ENCODE measurements at places on chromosomes 11 and 22. TPM values are rescaled to one million over a fixed set of nuclear protein-coding genes. Genes with fewer than 3 reads are reported as not detected.

- DNase-seq, result peak; percentile 66
Measured at GRCh38 chr11:76680518-76681425, 10.2 kb upstream of the LRRC32 start.

- no peak for DNase-seq
Measured at GRCh38 chr22:19822301-19823117, 32.2 kb downstream of the GNB1L start.

DNA sequence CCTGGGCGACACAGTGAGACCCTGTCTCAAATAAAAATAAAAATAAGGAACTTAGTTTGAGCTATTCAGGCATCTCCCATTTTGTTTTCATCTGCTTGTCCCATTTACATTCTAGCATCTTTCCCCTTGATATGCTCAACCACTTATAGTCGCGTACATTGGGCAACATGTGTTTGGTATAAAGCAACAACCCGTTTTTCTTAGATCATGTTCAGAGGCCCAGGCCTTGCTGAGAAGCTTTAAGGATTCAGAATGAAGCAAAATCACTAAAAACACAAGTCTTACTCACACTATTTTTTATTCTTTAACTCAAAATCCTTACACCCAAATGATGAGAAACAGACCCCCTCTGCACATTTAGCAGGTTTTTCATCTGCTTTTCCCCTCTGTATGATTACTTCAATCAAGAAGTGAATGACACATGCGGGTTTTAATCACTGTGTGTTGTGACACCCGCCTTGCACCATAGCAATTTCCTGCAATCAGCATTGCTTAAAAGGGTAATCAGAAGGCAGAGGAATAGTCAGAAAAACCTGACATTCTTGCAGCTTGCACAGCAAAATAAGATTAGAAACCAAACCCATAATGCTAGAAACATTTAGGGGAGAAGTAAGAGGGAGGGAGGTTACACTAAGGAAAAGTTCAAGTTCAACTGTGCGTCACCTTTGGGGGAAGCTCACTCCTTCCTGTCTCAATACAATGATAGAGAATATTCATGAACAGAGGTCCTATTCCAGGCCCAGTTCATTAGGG, 25.9 kb downstream of the ALG9 start:
- peak; percentile 29 for DNase-seq

GRCh38 chr11:113926273-113927197, 21.9 kb downstream of the HTR3B start:
- DNase-seq, result peak; percentile 5

- DNase-seq, result no peak
Measured at GRCh38 chr11:40175980-40176379, 1283.5 kb downstream of the LRRC4C start.

DNA sequence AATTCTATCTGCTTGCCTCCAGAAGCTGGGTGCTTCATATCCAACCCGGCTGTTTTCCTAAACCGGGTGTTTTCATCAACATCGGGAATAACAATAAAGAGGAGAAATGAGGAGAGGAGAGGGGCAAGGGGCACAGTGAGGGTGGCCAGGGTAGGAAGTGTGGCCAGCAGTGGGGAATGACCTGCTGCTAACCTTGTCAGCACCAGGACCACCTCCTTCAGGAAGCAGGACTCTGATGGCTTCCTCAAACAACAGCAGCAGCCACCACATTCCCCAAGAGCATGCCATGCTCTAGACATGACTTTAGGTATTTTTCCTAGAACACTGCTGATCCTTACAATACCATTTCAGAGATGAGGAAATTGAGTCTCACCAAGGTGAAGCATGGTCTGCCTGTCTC, 52.4 kb downstream of the TPBGL start:
- no peak for DNase-seq

- DNase-seq, result no peak
Measured at GRCh38 chr11:61034111-61034510, 62.6 kb downstream of the CD6 start.

- no peak for DNase-seq
Measured at GRCh38 chr11:108975026-108975425, 310.2 kb downstream of the DDX10 start.

DNA sequence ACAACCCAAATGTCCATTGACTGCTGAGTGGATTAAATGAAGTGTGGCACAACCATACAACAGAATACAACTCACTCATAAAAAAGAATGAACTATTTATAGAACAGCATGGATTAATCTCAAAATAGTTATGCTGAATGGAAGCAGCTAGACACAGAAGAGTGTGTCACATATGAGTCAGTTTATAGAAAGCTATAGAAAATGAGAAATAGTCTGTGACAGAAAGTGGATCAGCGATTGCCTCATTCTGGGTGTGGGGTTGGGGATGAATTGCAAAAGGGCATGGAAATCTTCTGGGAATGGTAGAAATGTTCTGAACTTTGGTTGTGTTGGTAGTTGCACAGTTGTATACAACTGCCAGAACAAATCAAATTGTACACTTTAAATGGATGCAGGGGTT, 37.4 kb downstream of the PRR5L start:
- no peak for DNase-seq

DNA sequence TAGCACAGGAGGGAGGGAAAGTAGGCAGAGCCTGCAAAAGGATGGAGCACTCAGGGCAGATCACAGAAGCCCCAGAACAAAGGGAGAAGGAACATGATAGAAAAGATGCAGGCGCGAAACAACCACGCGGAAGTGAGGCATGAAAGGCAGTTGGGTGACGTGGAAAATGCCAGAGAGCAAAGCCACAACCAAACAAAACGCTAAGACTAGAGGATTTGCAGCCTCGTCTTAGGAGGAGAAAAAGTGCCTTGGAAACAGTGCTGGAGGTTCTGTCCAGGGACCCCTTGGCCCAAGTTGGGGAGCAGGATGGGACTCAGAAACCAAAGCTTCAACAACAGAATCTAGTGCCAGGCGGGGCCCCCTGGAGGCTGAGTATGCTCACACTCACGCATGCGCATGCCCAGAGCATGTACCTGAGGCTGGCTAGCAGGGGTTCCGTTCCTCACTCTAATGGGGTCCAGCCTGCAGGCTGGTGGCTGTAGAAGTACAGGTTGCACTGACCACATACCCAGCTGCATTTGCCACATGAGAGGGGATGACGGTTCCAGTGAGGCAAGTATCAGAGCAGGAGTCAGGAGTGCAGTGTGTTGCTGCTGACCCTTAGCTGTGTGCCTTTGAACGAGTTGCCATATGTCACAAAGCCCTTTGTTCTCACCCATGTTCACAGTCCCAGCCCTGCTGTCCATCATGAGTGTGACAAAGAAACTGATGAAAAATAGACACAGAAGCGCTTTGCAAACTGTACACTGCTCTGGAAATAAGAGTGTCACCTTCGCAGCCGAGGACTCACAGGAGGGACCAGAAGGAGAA, 568.6 kb upstream of the CADM1 start:
- peak; percentile 9 for DNase-seq

- no peak for DNase-seq
Measured at GRCh38 chr22:47571616-47572015, 809.2 kb downstream of the TBC1D22A start.

DNA sequence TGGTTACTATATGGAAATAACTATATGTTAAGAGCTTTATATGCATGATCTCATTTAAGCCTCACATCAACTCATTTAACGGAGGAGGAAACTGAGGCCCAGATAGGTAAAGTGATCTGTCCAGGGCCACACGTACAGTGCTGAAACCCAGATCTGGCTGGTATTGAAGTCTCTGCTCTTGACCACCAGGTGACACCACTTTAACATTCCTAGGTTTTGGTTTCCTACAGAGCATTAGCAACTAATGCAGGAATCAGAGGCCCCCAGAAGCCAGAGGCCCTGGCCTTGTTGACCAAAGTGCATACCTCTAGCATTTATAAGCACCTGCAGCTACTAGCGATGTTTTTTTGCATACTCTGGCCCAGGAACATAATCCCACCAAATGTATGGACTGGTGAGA, 12.9 kb upstream of the LIMK2 start:
- DNase-seq, result no peak

GRCh38 chr11:104328512-104328907, 164.6 kb upstream of the PDGFD start:
- DNase-seq, result no peak

DNA sequence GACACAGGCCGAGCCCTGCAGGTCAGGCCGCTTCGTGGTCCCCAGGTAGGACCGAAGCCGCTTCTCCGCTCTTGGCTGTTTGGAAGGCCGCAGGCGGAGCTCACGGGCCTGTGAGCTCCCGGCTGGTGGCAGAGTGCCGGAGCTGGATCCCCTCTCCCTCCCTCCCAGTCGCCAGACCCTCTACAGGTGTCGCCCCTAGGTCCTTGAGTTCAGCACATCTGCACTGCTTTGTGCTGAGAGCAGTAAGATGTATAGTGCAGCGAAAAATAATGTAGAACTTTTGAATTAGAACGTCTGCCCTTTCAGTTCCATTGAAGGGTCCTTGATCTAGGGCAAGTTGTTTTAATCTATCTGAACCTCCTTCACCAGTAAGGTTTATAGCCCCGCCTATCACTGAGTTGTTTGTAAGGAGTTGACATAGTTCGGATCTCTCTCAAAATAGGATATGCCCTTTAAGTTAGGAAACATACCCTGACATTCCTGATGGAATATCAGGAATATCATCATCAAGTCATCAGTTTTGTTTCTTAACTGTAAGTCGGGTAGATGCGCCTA, 419 bp downstream of the ANKRD49 start:
- DNase-seq, result no peak

GRCh38 chr11:123238297-123238696, 43.2 kb upstream of the CLMP start:
- peak; percentile 56 for DNase-seq

DNA sequence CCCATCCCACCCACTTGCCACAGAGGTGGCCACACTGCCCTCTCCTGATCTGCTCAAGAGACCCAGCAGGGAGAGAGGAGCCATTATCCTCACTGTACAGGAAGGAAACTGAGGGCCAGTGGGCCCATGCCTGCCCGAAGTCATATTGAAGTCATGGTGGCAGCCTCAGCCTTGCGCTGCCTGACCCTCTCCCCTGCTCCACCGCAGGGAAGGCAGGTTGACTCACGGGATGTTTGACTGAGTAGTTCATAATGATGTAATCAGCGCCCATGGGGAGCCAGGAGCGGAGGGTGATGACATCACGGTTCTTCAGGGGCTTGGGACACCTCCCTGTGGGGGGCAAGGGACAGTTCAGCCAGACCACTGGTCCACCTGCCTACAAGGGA, 6.1 kb upstream of the ARAP1 start:
- peak; percentile 78 for DNase-seq

DNA sequence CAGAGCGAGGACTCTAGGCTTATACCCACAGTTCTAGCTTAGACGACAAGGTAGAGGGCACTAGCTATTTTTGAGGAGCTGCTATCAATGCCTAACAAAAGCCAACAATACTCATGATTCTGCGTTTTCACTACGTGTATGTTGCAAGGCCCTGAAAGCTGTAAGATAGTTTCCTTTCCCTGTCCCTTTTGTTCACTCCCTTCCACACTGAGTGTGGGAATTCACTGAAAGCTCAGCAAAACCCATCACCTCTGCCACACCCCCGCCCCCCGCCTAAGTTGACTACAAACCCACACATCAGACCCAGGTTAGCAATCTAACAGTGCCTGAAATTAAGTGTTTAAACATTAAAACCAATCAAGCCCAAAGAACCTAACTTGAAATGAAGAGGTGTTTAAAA, 6.2 kb upstream of the LDLRAD3 start:
- no peak for DNase-seq

GRCh38 chr11:66719111-66719872, 9.7 kb downstream of the SPTBN2 start:
- DNase-seq, result no peak

DNA sequence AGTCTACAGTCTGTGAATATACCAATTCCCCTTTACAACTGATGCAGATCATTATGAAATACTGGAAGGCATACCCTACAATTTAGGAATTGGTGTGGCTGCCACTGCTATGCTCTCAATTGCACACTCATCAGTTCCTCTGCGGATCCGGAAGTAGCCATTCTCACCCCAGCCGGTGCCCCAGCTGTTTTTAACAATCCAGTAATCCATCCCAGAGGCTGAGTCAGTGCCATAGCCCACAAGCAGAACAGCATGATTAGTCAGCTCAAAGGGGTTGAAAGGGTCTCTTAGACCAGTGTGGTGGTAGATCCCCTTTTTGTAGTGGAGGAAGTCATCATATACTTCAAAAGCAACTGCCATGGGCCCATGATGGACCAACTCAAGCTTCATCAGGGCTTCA, 43.6 kb downstream of the CTSC start:
- peak; percentile 49 for DNase-seq

GRCh38 chr11:15159085-15159484, 44.4 kb downstream of the INSC start:
- peak; percentile 18 for DNase-seq

GRCh38 chr22:21764038-21764804, 28.6 kb upstream of the YPEL1 start:
- DNase-seq, result no peak

DNA sequence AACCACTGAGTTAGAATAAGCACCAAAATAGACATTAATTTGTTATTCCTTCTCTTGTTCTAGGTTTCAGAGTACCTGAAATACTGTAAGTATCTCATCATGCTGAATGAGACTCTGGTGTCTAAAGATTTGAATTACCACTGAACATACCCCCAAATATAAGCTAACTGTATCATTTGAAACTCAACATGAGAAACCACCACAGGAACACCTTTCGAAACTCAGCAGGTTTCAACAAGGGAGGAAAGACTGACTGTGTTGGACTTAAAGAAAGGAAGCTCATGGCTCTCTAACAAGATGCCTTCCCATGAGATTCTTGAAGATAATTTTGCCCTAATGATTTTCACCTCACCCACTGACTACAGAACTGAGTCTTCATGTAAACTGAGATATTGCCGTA, 37.0 kb downstream of the PRCP start:
- no peak for DNase-seq

DNA sequence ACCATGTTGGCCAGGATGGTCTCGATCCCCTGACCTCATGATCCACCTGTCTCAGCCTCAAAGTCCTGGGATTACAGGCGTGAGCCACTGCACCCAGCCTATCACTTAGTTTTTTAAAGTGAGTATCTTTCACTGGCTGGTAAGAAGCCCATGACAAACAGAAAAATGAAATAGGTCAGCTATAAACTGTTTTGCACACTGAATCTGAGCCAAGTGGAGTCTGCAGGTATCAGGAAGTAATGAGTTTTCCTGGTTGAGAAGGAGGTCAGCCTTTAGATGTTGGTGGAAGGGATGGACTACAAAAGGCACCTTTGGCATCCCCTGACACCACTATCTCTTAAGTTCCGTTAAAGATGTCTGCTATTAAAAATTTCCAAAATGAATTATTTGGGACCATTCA, 345.1 kb downstream of the AASDHPPT start:
- no peak for DNase-seq

- DNase-seq, result no peak
Measured at GRCh38 chr22:19514831-19515565, 9.2 kb downstream of the CLDN5 start.

- no peak for DNase-seq
Measured at GRCh38 chr11:92357344-92357743, 132.7 kb downstream of the FAT3 start.

Gene TYR
- total RNA-seq, result not detected

Gene OR56A1
- total RNA-seq, result under 0.01 TPM

Gene CDC42BPG
- 0.06 TPM for total RNA-seq

Gene C11orf42
- not detected for total RNA-seq

Gene TPBGL
- not detected for total RNA-seq

Gene TBX1
- total RNA-seq, result 1.1 TPM
